ENCODE measurements at places on chromosomes 16 and 17. TPM values are rescaled to one million over a fixed set of nuclear protein-coding genes. Genes with fewer than 3 reads are reported as not detected.

DNA sequence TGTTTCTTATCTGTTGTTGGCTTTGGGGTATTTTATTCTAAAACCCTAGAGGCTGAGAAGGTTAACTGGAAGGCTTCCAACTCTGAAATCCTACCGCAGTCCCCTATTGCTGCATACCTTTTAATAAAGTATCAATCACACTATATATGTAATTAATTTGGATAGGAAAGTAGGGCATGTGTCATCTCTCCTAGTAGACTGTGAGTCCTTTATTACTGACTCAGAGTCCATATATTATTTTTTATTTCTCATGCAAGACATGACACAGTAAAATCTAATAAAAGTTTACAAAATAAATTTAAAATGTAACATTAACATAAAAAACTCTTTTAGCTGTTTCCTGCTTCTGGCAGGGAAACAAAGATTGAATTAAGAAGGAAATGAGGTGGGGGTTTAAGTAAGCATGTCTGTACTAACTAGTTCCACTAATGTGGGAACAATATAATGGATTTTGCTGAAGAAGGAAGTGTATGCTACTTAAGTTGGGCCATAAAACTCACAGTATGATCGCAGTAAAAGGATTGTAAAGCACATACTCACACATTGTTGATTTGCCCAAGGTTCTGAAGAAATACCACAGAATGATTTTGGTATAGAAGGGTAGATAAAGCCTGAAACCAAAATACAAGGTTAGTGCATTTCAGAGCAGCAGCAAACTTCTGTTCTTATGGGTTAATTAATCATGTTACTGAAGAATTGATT is 97.6 kb upstream of the HLF start:
- no peak overlapping the region for H3K4me3 ChIP-seq
- H3K27ac ChIP-seq: no peak overlapping the region
- H3K36me3 ChIP-seq: no peaks in the 10 kb centered on the region
- peaks cover 2% of the 10 kb centered on the region for H3K4me1 ChIP-seq
- H3K27me3 ChIP-seq: no peaks in the 10 kb centered on the region

- no peak overlapping the region for H3K4me3 ChIP-seq
- no peaks in the 10 kb centered on the region for H3K27me3 ChIP-seq
- DNase-seq: no peak
- no peak overlapping the region for H3K27ac ChIP-seq
- H3K36me3 ChIP-seq: no peaks in the 10 kb centered on the region
Measured at GRCh38 chr16:58455750-58456149, 44.2 kb upstream of the NDRG4 start.

DNA sequence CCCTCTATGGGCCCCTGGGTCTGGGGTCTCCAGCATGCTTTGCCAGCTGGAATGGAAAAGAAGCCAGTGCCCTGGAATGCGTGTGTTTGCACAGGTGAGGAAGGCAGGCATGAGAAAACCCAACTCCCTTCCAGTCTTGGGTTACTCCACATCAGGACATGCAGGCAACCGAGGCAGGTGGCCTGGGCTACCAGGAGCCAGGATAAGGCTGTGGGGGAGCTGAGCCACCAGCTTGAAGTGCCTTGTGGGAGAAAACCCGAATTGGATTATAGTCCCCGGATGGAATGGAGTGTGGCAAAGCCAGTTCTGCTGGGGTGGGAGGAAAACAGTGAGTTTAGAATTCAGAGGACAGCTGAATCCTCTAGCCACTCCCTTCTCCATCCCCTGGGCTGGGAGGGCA is 7.2 kb downstream of the SRCIN1 start:
- no peak overlapping the region for H3K4me3 ChIP-seq
- no peaks in the 10 kb centered on the region for H3K36me3 ChIP-seq
- H3K27me3 ChIP-seq: peaks cover 27% of the 10 kb centered on the region
- H3K27ac ChIP-seq: no peak overlapping the region
- peak; percentile 79 for DNase-seq
- no peaks in the 10 kb centered on the region for H3K4me1 ChIP-seq

- DNase-seq: peak; percentile 7
- H3K27ac ChIP-seq: peak overlapping the region; percentile 38
- H3K27me3 ChIP-seq: no peaks in the 10 kb centered on the region
- H3K36me3 ChIP-seq: no peaks in the 10 kb centered on the region
Measured at GRCh38 chr17:3558603-3559269, 1.1 kb upstream of the TRPV3 start.

- H3K4me3 ChIP-seq: no peak overlapping the region
- DNase-seq: no peak
- no peaks in the 10 kb centered on the region for H3K36me3 ChIP-seq
- no peaks in the 10 kb centered on the region for H3K27me3 ChIP-seq
Measured at GRCh38 chr17:64466019-64466735, 17.3 kb downstream of the MILR1 start.

GRCh38 chr17:46732160-46732559 is 86.3 kb downstream of the WNT3 start:
- no peak for DNase-seq
- H3K4me1 ChIP-seq: peaks cover 17% of the 10 kb centered on the region
- no peaks in the 10 kb centered on the region for H3K27me3 ChIP-seq

GRCh38 chr16:67269766-67270165 is 9.6 kb upstream of the PLEKHG4 start:
- peak; percentile 97 for DNase-seq
- H3K36me3 ChIP-seq: peaks cover 10% of the 10 kb centered on the region
- H3K27ac ChIP-seq: peak overlapping the region; percentile 13
- H3K4me1 ChIP-seq: peaks cover 12% of the 10 kb centered on the region

DNA sequence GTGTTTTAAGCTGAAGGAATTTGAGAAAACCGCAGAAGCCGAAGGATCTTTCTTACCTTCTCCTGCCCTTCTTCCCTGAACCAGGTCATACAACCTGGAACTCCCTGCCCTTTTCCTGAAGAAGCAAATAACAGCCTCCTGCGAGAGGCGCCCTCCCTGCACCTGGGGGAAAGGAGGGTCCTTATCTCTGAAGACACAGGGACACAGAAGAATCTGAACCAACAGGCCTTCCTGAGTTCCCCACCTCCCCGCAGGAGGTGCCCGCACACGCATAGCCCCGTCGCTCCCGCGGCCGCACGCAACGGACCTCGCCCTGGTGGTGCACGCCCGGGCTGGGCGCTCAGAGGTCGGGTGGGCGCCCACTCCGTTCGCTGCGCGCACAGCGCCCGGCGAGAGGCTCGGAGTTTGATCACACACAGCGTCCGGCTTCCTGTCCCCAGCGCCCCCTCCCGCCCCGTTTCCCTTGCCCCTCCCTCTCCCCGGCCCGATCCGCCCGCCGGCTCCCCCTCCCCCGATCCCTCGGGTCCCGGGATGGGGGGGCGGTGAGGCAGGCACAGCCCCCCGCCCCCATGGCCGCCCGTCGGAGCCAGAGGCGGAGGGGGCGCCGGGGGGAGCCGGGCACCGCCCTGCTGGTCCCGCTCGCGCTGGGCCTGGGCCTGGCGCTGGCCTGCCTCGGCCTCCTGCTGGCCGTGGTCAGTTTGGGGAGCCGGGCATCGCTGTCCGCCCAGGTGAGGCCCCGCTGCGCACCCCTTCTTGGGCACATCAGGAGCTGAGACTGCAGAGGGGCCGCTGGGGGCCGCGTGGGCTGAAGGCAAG is at the start of gene TNFSF12:
TNFSF12 (plus strand) TSS at position 474 of the 816 bp plus-strand sequence; CDS start at position 570, 96 bp downstream.
- peaks cover 4% of the 10 kb centered on the region for H3K4me1 ChIP-seq
- peak; percentile 38 for DNase-seq
- no peak within 1 kb of the TSS for H3K27ac ChIP-seq

- no peaks in the 10 kb centered on the region for H3K4me1 ChIP-seq
- H3K4me3 ChIP-seq: no peak overlapping the region
- no peaks in the 10 kb centered on the region for H3K27me3 ChIP-seq
Measured at GRCh38 chr16:51267681-51268080, 116.6 kb upstream of the SALL1 start.

Gene ALDH3A2
- 30.2 TPM for total RNA-seq
